Ascending aorta (tissue), 2 donors: ENCODE measurements at places on chromosomes 6 and 20. TPM values are rescaled to one million over a fixed set of nuclear protein-coding genes. Genes with fewer than 3 reads are reported as not detected.

DNA sequence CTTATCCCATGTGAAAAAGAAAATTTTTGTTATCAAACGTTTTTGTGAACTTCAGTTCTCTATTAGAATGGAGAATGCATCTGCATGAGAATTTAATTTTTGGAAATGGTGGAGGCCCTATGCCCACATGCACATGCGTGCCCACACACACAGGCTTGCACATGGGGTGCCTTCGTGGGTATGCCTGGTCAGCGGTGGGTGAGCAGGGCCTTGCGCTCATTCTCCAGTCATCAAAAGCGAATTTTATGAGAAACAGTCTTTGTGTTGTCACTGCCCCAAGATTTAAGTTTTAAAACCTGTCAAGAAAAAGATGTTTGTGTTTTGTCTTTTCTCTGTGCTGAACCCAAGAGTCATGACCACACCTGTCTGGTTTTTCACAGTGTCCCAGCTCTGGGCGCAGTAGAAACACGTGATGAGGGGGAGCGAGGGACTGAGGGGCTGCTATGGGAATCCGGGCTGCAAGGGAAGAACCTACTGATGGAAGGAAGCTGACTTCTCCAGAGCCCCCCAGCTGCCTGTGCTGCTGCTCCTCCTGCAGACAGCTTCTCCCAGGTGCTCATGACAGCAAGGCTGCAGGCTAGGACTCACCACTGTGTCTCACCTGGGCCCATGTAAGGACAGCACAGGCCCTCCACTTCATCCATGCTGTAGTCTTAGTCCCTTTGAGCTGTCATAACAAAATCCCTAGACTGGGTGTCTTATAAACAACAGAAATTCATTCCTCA, 153.6 kb downstream of the SYCP2 start:
- no peak for DNase-seq

Gene ARMC2
- total RNA-seq = 0.11 TPM

Gene SMOC2
- 102 TPM for total RNA-seq

DNA sequence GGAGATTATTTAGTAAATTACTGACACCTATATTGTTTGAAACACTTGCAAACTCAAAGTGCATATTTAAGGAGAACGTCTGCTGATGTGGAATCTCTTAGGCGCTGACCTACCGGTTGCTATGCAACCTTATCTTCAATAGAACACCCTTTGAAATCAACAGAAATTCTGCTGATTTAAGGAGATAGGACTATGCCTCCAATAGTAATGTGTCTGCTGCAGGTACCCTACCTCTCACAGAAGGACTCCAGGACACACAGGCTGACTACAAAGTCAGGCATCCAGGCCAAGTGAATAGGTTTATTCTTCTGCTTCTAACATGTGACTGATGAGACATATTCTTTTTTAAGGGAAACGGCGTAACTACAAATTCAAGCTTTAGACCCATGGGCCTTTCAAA, 311.7 kb downstream of the CBLN4 start:
- DNase-seq = no peak
